ENCODE measurements at places on chromosomes 16 and 17.

- no peak for DNase-seq
Observed at GRCh38 chr17:8029121-8029520, 9.7 kb upstream of the ALOX15B start.

DNA sequence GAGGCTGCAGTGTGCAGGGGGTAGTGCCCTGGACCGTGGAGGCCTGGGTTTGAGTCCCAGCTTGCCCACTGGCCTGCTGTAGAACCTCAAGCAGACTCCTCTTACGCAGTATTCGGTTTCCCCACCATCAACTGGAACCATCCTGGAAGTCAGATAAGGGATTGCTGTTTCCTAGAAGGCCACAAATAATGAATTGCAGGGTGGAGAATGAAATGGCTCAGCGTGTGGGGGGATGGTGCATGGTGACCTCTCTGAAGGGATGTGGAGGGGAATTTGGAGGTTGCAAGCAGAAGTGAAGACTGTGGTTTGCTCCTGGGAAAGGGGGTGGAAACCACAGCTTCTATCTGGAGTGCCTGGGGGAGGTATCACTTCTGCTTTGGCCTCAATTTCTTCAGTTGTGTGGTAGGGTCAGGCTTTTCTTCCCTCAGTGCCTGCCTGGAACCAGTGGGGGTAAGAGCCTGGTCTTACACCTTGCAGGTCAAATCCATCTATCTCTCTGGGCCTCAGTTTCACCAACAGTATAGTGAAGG, 1.7 kb downstream of the ADGRG5 start:
- no peak for DNase-seq

DNA sequence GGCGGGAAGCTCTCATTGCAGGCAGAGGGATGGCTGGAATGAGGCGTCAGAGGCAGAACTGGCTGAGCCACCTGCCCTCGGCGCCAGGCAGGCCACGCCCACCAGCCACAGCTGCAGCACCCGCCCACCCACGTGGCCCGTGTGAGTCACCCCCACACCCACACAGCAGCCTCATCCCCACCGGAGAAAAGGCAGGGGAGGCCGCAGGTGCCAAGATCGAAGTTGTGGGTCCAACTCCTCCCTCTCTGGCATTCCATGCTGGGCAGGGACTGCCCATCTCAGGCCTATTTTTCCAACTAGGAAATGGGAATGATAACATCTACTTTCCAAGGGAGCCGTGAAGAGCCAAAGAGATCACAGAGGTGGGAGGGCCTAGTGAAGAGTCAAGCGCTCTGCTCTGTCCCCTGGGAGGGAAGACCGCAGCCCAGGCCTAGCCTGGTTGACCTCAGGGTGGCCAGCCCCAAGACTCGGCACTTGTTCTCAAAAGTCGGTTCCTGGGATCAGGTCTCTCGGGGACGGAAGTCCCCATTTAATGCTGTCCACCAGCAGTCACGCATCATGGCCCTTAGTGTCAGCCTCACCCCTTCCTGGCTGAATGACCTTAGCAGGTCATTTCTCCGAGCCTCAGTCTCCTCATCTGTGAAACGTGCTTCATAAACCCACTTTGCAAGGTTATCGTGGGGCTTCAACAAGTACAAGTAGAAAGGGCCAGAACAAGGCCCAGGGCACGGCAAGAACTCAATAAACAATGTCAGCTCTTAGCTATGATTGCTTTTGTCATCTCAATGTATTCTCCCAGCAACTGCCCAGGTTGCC, at the start of gene TRPV3:
Gene TRPV3 (minus strand): TSS at position 45 of the 816 bp plus-strand sequence. CDS start 2,962 bp downstream, outside the sequence.
- no peak for DNase-seq

- no peak for DNase-seq
Observed at GRCh38 chr17:63040816-63041215, 74.8 kb downstream of the TANC2 start.

GRCh38 chr16:58734459-58734787, 307 bp upstream of the GOT2 start:
- DNase-seq: no peak

GRCh38 chr16:11078812-11079459, 134.6 kb downstream of the CLEC16A start:
- peak; percentile 76 for DNase-seq

GRCh38 chr17:70355185-70355584, 185.9 kb downstream of the KCNJ2 start:
- no peak for DNase-seq

GRCh38 chr17:55285340-55286301, 20.9 kb downstream of the HLF start:
- no peak for DNase-seq

- peak; percentile 94 for DNase-seq
Observed at GRCh38 chr16:50251375-50252081, 14.8 kb upstream of the ADCY7 start.

DNA sequence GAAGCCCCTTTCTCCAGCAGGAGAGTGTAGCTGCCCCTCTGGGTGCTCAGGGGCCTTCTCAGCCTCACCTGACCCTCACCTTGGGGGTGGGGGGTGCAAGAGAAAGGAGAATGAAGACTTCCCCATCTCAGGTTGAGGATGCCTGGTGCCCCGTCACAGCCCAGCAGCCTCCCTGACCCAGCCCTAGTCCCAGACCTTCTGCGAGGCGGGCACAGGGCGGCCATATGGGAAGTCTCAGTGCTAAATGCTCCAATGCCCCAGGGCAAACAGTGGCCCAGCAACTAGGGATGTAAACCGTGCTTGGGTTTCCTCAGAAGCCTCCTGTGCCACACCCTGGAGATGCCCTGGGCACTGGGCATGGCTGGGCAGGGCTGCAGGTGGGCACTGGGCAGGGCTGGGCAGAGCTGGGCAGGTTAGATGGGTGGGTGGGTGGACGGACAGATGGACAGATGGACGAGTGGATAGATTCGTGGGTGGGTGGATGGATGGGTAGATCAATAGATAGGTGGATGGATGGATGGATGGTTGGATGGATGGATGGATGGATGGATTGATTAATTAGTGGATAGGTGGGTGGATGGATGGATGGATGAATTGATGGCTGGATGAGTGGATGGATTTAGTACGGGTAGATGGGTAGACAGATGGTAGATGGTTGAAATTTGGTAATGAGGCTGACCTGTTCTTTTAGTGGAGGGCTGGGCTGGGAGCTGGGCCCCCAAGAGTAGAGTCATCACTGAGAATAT, 16.8 kb downstream of the TPSD1 start:
- DNase-seq: no peak

DNA sequence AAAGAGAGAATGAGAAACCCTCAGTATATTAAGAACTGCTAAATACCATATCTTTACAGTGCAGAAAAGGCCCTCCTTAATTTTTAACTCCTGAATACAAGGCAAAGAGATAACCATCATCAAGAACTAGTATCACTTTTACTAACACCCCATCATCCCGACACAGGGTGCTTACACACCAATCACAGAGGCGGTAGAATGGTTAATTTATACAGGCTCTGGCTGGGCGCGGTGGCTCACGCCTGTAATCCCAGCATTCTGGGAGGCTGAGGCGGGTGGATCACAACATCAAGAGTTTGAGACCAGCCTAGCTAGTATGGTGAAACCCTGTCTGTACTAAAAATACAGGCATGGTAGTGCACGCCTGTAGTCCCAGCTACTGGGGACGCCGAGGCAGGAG, 4.2 kb downstream of the PSMD12 start:
- no peak for DNase-seq

DNA sequence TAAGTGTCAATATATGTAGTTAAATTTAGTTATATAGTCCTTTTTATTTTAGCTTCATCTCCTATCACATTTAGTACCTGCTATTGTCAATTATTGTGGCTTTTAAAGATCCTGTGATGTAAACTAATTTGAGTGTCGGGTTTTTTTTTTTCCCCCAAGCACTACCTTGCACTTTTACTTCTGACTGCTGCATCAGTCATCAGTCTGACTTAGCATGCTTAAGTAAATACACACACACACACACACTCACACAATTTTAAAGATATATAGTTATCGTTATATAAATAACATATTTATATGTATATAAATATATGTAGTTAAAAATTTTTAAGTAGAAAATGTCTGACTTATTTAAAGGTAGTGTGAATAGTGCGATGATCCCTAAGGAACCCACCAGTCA, 127.2 kb downstream of the BCAS3 start:
- DNase-seq: no peak

DNA sequence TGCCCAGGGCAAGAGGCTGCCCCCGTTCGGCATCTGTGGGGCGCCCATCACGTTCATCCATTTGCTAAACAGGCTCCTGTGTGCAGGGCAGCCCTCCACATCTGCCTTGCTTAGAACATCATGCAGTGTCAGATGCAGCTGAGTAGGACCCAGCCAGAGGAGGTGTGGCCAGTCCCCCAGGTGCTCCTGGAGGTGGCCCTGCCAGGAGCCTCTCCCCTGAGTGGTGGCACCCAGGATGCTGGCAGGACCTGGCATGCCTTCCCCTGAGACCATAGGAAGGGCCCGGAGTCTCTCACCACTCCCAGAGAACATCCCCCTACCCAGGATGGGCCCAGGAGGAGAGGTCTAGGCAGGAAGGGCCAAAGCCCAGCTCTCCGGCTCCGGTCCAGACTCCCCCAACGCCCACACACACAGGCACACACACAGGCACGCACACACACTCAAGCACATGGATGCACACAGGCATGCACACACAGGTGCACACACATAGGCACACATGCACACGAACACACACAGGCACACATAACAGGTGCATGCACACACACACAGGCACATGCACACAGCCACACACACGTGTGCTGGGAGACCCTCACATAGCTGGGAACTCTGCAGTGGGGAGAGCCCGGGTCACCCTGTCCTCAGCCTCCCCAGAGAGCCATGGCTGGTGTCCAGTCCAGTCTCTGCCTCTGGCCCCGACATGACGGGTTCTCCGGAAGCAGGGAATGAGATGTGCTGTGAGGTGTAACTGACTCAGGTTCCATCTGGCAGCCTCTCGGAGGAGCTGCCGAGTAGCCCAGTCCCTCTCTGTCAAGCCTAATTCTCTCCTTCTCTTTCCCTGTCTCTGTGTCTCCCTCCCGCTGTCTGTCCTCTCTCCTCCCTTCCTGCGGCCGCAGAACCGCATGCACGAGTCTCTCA, 74.6 kb downstream of the AMFR start:
- no peak for DNase-seq

DNA sequence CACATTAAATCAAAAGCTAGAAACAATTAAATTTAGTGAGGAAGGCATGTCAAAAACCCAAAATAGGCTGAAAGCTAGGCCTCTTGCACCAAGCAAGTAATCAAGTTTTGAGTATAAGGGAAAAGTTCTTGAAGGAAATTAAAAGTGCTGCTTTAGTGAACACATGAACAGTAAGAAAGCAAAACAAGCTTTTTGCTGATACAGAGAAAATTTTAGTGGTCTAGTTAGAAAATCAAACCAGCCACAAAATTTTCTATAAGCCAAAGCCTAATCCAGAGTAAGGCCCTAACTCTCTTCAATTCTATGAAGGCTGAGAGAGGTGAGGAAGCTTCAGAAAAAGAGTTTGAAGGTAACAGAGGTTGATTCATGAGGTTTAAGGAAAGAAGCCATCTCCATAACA, 116.2 kb downstream of the CYB561 start:
- no peak for DNase-seq

DNA sequence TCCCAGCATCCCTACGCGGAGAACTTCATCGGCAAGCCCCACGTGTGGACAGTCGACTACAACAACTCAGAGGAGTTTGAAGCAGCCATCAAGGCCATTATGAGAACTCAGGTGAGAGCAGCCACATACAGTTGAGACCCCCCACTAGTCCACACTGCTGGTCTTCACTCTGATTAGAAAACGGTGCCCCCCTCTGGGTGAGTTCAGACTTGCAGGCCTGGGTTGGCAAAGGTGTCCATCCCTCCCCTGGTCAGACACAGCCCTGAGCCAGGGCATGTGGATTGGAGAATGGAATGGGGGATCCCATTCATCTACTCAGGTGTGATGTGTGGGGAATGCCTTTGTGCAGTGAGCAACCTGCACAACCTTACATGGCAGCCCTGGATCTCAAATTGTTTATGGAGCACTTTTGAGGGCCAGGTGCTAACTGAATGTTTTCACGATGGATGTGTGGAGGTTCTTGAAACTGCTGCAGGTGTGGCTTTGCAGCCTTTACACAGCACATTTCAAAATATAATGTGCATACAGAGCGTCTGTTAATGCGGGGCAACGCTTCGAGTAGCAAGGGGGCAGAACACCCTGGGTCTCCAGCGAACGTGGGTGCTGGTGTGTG, 72.6 kb downstream of the MGAT5B start:
- DNase-seq: no peak

GRCh38 chr17:17416400-17417360, 60.1 kb upstream of the MED9 start:
- DNase-seq: peak; percentile 32

DNA sequence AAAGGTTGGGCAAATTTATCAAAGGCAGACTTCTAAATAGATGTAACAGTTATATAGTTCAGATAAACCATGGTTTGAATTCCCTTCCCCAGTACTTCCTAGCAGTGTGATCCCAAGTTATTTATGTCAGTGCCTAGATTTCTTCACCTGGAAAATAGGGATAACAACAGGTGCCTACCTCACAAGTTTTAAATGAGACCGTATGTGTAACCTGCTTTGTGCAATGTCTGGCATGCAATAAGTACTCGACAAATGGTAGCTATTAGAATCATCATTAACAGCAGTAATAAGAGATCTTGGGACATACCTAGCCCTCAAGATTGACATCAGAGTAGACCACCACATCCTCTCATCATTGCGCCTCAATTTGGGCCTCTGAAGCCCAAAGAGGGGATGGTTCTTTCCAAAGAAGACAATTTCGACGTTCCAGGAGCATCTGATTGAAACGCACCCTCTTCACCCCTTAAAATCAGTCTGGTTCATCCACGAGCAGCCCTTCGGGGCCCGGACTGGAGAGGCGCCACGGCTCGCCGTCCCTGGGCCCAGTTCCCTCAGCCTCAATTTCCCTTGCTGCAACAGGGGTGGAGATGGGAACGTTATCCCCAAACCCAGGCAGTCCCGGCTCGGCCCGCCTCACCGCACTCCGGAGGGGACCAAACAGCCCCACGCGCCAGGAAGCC, 541 bp downstream of the ACACA start:
- DNase-seq: no peak

GRCh38 chr16:30753596-30753995, 5.4 kb downstream of the PHKG2 start:
- DNase-seq: no peak

- no peak for DNase-seq
Observed at GRCh38 chr17:46777943-46778915, 40.3 kb downstream of the WNT3 start.

DNA sequence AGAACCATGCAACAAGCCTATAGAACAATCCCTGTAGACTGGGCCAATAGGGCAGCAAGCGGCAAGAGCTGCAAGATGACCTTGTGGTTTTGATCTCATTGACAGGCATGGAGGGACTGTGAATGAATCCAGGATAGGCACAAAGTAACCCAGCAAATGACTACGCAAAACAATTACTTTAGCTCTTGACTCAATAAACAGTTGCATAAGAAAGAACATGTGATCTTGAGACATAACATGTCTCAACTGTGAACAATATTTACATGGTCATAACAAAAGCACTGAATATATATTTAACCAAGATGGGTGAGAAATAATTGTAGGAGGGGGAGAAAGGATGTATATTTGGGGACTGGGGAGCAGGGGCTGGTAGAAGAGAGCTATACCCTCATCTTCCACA, 313.7 kb upstream of the CDH5 start:
- DNase-seq: no peak

- no peak for DNase-seq
Observed at GRCh38 chr16:48912360-48912759, 302.4 kb upstream of the N4BP1 start.
